AG08395 (cell line): ENCODE measurements at places on chromosomes 2 and 18.

DNA sequence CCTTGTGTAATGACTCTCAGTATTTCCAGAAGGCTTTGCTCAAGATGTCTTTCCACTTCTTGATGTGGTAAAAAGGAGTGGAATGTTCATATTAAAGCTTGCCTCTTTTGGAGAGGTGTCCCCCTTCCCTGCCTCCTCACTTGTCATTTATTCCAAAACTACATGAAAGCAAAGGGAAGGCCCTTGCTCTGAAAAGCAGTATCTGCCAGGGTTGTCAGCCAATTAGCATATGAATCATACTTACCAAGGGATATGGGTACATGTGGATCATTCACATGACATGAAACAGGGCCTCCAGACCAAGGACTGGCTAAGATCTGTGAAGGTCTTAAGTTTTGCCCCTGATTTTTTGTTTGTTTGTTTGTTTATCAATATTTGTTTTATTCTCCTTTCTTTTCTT is 31.3 kb downstream of the ANXA4 start:
- DNase-seq: peak; percentile 55

DNA sequence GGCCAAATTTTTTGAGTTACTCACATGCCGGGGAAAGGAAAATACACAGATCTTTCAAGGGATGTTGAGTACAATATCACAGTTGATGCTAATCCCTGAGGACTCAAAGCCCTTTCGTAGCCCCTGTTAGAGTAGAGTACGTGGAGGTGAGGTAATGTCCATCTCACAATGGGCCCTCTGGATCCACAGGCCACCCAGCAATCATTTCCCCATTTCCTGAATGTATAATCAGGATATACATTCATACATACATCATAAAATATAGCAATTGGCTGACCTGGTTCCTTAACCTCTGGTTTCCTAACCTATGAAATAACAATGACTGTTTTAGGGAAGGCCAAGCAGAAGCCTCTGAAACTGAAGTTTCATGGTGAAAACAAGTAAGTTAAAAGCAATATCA is 10.2 kb upstream of the SP100 start:
- no peak for DNase-seq

GRCh38 chr2:57954020-57954419 is 92.6 kb upstream of the VRK2 start:
- DNase-seq: no peak

DNA sequence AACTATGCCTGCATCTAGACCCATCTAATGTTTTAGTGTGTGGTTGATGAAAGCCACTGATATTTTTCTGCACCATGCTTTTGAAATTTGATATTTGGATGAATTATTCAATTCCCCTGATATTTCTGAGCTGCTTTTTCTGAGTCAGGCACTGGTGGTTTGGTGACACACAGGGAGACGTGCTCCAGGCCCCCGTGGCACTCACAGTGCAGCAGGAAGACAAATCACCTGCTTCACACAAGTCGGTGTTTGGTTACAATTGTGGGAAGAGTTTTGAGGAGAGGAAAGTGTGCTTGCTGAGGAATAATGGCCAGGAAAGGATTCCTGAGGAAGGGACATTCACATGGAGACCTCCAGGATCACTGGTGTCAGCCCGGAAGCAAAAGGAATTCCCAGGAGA is 179.7 kb downstream of the ACKR3 start:
- DNase-seq: peak; percentile 48
